Epithelial cell of proximal tubule (primary cell): ENCODE measurements at places on chromosomes 16 and 17. TPM values are rescaled to one million over a fixed set of nuclear protein-coding genes. Genes with fewer than 3 reads are reported as not detected.

The BAIAP3 gene
- 1.5 and 3.9 TPM in 2 replicates for total RNA-seq

- DNase-seq, result no peak
Measured at GRCh38 chr16:31441956-31442355, 633 bp downstream of the ZNF843 start.

DNA sequence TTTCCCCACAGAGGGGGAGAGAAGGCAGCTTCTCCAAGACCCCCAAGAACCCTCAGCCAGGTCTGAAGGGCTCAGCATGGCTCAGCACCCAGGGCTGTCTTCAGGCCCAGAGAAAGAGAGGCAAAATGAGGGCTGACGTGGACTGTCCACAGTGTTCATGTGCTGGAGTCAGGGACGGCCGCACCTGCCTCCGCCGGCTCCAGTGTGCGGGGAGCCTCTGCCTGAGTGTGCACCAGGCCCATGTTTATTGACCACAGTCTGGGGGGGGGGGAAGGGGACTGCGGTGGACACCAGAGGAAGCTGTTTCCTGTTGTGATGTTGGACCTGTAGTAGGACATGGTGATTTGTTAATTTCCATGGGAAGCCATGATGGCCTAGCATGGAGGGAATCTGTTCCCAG, 6.9 kb downstream of the MRM1 start:
- DNase-seq, result no peak

DNA sequence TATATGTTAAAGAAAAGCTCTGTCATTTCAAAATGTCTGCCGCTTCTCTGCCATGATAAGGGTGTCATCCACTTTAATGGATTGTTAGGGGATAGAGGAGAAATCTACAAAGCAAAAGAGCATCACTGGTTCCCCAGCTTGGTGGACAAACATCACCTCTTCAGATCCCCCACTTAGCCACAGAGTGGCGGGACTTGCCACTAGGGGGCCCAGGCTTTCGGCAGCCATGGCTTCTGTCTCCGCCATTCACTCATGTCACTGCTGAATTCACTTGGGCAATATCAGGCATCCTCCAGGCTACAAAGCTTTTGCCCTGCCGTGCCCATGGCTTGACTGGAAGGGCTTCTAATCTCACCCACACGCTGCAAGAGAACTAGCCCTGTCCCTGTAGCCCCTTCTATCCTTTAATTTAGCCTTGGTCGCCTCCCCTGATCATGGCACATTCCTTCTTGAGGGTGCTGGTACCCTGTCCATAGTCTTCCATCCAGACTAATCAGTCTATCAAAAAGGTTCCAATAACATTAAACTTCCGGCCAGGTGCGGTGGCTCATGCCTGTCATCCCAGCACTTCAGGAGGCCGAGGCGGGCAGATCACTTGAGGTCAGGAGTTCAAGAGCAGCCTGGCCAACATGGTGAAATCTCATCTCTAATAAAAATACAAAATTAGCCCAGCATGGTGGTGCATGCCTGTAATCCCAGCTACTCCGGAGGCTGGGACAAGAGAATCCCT, 34.7 kb downstream of the SBK1 start:
- DNase-seq, result no peak

- DNase-seq, result no peak
Measured at GRCh38 chr17:79556271-79556670, 54.6 kb downstream of the RBFOX3 start.

DNA sequence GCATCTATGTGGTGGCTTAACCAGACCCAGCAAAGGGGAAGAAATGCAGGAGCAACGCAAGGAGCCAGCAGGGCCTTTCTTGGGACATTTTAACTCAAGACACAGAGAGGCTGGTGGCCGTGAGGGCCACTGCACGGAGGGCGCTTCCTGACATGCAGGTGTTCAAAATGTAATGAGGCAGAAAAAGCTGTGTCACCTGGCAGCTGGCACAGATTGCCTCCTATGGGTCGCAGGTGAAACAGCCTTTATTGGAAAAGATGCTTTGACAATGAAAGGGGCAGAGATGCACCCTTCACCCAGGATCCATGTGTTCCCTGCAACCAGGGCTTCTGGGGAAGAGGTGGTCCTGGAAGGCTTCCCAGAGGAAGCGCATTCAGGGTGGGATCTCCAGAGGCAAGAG, 219.3 kb downstream of the XYLT1 start:
- no peak for DNase-seq

- DNase-seq, result no peak
Measured at GRCh38 chr16:77468831-77469230, 34.0 kb upstream of the ADAMTS18 start.
